Suppressor macrophage (primary cell): ENCODE measurements at places on chromosomes 13 and 19.

GRCh38 chr13:108463340-108463739 lies 166.1 kb upstream of the MYO16 start:
- no peak for DNase-seq

GRCh38 chr13:104796581-104796980 lies 1730.4 kb upstream of the SLC10A2 start:
- no peak for DNase-seq

- no peak for DNase-seq
Observed at GRCh38 chr19:48537541-48537940, 14.4 kb upstream of the SULT2B1 start.

- DNase-seq, result no peak
Observed at GRCh38 chr19:27652281-27652680, 1560.7 kb downstream of the UQCRFS1 start.

GRCh38 chr13:28413999-28414398 lies 80.9 kb downstream of the FLT1 start:
- no peak for DNase-seq

DNA sequence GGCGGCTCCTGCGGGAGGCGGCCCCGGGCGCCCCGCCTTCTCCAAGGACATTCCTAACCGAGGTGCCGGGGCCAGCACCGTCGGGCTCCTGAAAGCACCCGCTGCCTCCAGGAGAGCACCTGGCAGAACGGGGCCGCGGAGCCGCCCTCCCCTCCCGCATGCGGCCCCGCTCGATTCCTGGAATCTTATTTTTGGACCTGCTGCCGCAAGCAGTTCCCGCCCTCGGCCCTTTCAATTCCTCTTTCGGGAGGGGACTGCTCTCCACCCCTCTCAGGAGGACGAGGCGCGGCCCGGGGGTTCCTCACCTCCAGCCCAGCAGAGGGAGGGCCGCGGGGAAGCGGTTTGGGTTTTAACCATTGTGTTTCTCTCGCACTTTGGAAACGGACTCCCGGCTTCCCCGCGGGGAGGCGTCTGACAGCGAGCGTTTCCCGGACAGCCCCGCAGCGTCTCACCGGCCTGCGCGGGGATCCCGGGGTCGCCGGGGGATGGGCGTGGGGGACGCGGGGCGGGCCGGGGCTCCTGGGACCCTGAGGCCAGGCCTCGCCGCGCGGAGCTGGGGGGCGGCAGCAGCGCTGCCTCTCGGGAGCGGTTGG lies 849 bp downstream of the GAS6 start:
- DNase-seq, result peak; percentile 51

GRCh38 chr19:11460207-11460606 lies 20.6 kb downstream of the ELAVL3 start:
- no peak for DNase-seq

- DNase-seq, result no peak
Observed at GRCh38 chr13:113959198-113959597, 14.7 kb downstream of the C13orf46 start.

- DNase-seq, result no peak
Observed at GRCh38 chr13:40333226-40333625, 333.2 kb downstream of the FOXO1 start.

DNA sequence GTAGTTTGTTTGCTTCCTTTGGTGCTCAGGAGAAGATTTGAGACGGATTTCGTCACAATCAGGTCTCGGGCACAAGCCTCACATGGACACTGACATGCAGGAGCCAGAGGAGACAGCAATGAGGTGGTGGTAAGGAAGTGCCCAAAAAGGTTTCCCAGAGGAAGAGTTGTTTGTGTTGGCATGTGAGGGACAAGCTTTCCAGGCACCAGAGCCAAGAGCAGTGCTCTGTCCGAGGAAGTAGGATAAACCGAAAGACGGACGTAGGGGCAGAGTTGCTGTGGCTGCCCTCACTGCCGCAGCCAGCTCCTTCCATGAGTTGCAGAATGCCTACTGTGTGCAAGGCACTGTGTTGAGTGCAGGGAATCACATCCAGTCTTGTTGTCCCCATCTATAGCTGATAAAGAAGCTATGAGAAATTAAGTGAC lies 27.7 kb downstream of the SAE1 start:
- DNase-seq, result peak; percentile 9

GRCh38 chr13:94716016-94716415 lies 3.7 kb upstream of the SOX21 start:
- no peak for DNase-seq

DNA sequence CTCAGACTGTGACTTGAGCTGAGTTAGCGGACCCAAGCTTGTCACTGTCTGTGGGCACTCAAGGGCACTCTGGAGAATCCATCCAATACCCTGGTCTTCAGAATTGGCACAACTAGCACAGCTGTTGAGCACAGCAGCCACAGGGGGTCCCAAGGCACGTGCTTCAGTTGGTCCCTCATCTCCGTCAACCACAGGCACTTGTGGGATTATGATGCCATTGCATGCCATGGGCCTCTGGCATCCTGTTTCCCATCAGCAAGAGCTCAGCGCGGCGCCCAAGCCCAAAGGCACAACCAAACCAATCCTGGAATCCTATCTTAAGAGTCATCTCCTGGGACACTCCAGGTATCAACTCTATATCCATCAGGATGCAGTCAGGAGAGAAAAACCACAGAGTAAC lies 3.7 kb upstream of the B3GNT8 start:
- DNase-seq, result no peak

- DNase-seq, result no peak
Observed at GRCh38 chr19:3512562-3513228, 6.6 kb downstream of the FZR1 start.
